ENCODE measurements at places on chromosomes 4 and X.

DNA sequence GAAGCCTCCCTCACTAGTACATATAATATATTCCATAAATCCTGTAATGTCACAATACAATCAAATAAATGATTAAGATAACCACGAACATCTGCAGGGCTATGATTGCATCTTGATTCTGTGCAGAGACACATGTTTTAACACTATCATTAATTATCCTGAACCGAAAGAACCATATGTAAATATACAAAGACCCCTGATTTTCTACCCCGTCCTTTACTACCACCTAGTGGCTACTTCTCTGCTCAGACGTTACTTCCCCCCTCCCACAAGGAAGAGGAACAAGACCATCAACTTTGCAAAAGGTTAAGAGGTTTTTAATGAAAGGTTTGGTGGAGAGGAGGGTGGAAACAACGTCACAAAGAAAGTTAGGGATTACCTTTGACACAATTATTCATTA is 134.0 kb downstream of the COL4A6 start:
- no peak for DNase-seq

GRCh38 chr4:48420144-48420543 is 63.0 kb upstream of the SLC10A4 start:
- DNase-seq: no peak

GRCh38 chr4:154073107-154073822 is 284.4 kb upstream of the SFRP2 start:
- no peak for DNase-seq

- no peak for DNase-seq
These were observed 279.7 kb upstream of the ARX start for GRCh38 chrX:25295466-25295865.

GRCh38 chr4:180380733-180381132 is 1862.5 kb upstream of the TENM3 start:
- DNase-seq: no peak

GRCh38 chr4:57270346-57270745 is 160.2 kb upstream of the IGFBP7 start:
- DNase-seq: peak; percentile 28

Data from WERI-Rb-1 (cell line).